ENCODE measurements at places on chromosomes 12 and 14.

DNA sequence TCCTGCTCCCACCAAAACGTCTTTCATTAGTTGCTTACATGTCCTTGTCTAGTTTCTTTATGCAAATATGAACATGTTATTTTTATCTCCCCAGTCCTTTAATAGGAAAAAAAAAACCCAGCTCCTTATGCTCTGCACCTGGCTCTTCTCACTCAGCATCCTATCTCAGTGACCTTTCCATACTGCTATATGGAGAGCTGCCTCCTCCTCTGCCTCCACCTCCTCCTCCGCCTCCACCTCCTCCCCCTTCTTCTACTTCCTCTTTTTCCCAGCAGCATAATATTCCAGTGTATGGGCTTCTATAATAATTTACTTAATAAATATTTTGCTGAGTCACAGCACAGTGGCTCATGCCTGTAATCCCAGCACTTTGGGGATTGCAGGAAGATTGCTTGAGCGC is 31.5 kb downstream of the ABCB9 start:
- no peak for DNase-seq

GRCh38 chr12:25558586-25558985 is 5.5 kb upstream of the LMNTD1 start:
- no peak for DNase-seq

GRCh38 chr14:64708148-64709004 is 4.2 kb downstream of the PLEKHG3 start:
- peak; percentile 97 for DNase-seq

DNA sequence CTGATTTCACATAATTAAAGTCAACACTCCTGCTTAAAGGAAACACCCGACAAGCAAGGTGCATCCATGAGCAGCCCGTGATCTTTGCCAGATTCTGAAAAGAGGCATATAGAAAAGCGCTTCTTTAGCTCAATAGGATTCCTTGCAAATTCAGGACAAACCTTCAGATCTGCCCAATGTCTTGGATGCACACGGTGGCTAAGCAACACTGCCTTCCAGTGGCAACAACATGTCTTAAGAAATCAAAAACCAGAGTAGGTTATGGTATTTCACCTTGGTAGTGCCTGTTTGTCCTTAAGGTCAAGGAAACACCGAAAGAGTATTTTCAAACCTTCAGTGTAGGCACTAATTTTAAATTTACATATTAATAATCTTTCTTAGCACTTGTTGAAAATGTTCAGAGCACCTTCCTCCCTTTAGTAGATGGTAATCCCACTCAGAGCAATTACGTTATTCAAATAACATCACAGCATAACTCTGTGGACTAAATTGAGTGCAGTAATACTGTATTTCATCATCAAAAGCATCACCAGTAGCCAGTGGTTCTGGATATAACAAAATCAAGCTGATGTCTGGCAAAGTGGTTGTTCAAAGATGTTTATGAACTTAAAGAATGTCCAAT is 58.0 kb upstream of the CDKN3 start:
- DNase-seq: peak; percentile 67
